ENCODE measurements at places on chromosomes 16 and 17.

- H3K36me3 ChIP-seq: no peaks in the 10 kb centered on the region
- no peaks in the 10 kb centered on the region for H3K4me1 ChIP-seq
- H3K27ac ChIP-seq: no peak overlapping the region
- no peaks in the 10 kb centered on the region for H3K27me3 ChIP-seq
These were observed 119.1 kb downstream of the BRIP1 start for GRCh38 chr17:61744252-61744651.

GRCh38 chr16:13391337-13391736 lies 489.9 kb downstream of the SHISA9 start:
- peak overlapping the region; percentile 90 for H3K27ac ChIP-seq
- peak; percentile 15 for DNase-seq
- H3K27me3 ChIP-seq: no peaks in the 10 kb centered on the region

- H3K36me3 ChIP-seq: no peaks in the 10 kb centered on the region
- no peak overlapping the region for H3K27ac ChIP-seq
- no peaks in the 10 kb centered on the region for H3K4me1 ChIP-seq
- DNase-seq: no peak
These were observed 1.0 kb downstream of the MYOCD start for GRCh38 chr17:12666718-12667117.

- no peak for DNase-seq
- H3K36me3 ChIP-seq: no peaks in the 10 kb centered on the region
- no peak overlapping the region for H3K27ac ChIP-seq
These were observed 50.4 kb downstream of the KATNIP start for GRCh38 chr16:27600381-27600780.

GRCh38 chr17:67759355-67760171 lies 41.8 kb downstream of the NOL11 start:
- H3K4me1 ChIP-seq: peaks cover 6% of the 10 kb centered on the region
- H3K36me3 ChIP-seq: peaks cover 4% of the 10 kb centered on the region
- no peaks in the 10 kb centered on the region for H3K27me3 ChIP-seq

DNA sequence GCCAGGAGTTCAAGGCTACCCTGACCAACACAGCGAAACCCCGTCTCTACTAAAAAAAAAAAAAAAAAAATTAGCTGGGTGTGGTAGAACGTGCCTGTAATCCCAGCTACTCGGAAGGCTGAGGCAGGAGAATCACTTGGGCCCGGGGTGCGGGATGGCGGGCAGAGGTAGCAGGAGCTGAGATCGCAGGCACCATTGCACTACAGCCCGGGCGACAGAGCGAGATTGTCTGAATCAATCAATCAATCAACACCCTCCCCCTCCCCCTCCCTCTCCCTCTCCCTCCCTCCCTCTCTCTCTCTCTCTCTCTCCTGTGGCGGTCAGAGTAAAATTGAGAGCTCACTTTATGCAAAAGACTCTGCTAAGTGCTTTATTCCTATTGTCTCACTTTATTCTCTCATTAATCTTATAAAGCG lies 1.2 kb downstream of the HSDL1 start:
- H3K4me1 ChIP-seq: peaks cover 9% of the 10 kb centered on the region
- H3K27ac ChIP-seq: no peak overlapping the region

DNA sequence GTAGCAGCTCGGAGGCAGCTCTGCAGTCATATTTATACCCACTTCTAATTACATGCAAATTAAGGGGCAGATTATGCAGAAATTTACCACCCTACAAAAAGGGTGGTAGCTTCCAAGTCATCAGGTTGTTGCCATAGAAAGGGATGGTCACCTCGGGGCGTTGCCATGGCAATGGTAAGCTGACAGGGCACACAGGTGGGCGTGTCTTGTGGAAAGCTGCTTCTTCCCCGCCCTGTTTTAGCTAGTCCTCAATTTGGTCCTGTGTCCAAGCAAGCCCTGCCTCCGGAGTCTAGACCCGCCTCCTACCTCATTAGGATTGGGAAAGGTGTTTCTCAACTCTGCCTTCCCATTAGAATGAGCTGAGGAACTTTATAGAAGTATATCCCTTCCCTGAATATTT lies 98.7 kb downstream of the HS3ST2 start:
- no peak overlapping the region for H3K4me3 ChIP-seq
- H3K4me1 ChIP-seq: no peaks in the 10 kb centered on the region
- no peaks in the 10 kb centered on the region for H3K36me3 ChIP-seq
- no peak for DNase-seq
- peaks cover 1% of the 10 kb centered on the region for H3K27me3 ChIP-seq

Data from GM12878 (cell line).